Stimulated activated CD8-positive, alpha-beta memory T cell treated with anti-CD3 and anti-CD28 coated beads, Interleukin-2, amount 100 ng/mL, for 1 hour (primary cell): ENCODE measurements at places on chromosomes 12 and 14.

DNA sequence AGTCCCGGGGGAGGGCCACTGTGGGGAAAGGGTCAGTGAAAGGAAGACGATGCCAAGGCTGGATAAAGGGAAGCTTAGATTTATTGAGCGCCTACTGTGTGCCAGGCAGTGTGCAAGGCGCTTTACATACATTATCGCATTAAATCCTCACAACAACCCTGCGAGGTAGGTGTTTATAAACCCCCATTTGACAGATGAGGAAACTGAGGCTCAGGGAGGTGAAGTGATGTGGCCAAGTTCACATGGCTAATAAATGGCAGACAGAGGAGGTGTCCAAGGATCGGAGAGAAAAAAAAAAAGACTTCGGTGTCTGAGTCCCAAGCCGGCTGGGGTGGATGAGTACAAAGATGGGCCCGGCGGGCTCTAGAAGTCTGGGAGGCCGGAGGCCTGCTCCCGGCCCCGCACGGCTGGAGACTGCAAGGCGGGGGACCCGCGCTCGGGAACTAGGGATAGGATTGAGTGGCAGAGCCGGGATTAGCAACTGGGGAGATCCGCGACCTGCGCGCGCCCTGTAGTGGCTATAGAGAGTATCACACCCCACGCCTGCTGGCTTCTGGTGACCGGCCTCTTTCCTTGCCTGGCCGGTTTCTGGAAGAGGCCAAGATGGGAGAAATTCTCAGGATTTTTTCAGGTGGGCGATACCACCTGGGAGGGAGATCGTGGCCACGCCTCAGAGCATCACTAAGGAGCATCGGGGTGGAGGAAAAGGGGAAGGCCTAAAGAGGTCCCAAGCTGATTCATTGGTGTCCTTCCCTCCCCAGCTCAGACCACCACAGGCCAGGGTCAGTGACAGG, 3.9 kb downstream of the DDN start:
- DNase-seq: peak; percentile 29

DNA sequence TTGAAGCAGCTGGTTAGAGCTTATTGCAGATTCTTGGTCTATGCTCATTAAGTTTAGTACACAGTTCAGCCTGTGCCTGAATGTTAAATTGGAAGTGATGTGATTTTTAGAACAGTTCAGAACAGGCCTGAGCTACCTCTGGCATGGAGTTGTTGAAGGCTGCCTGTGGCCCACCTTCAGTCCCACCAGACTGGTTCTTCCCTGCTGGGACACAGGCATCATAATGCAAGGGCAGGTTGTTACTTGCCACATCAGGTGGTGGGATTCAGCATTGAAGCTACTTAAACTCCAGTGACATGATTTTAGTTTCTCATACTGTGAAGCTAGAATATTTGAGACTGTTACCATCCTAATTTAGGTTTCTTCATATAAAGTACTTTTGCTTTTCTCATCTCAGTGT, 49.4 kb downstream of the PROX2 start:
- DNase-seq: no peak

DNA sequence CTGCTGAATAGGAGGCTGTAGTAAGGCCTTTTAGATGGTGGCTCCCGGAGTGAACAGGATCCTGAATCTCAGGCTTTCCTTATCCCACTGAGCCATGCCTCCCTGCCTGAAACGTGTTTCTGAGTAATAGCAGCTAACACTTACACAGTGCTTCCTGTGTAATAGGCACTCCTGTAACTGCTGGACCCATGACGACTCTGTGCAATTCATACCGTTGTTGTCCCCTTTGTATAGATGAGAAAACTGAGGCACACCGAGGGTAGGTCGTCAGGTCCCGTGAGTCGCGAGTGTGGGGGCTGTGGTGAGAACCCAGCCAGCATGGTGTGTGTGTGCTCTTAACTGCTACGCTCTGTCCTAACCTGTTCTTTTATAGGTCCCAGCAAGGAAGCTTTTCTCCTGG, 193.6 kb downstream of the CACNA1C start:
- DNase-seq: no peak

- DNase-seq: no peak
Measured at GRCh38 chr14:101192661-101193000, 289.1 kb upstream of the RTL1 start.

- no peak for DNase-seq
Measured at GRCh38 chr12:10027721-10028120, 2.8 kb upstream of the CLEC9A start.

DNA sequence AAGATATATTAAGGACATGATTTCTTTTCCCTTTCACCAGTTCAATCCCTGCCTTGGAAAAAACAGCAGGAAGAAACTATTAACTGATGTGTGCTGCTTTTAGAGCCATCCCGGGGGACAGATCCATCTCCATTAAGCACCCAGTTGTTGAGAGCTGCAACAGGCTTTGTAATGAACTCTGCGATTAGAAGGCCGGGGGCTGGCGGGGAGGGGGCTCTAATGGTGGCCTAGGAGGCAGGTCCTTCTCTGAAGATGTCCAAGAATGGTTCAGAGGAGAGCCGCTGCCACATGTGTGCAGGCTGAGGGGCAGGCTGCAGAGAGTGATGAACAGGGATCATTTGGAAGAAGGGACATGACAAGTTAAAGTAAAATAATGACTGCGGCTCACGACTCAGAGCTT, 67.8 kb downstream of the GALNT8 start:
- DNase-seq: no peak

DNA sequence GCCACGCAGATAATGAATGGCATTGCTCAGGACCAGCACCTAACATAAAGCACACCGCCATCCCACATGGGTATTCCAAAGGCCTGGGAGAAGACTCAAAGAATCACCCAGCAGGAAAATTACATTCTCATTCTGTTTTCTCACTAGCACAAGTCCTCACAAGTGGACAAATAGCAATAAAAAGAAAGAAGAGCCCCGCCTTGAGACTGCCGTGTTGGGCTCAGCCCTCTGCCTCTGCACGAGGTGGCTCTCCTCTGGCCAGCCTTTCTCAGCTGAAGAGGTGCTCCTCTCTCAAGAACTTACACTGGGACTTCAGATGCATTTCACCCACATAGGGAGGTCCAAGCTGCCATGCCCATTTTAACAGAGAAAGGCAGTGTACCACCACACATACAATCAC, 207.5 kb downstream of the SPTSSA start:
- DNase-seq: no peak

GRCh38 chr14:100333827-100334226, 10.7 kb downstream of the SLC25A47 start:
- DNase-seq: no peak

DNA sequence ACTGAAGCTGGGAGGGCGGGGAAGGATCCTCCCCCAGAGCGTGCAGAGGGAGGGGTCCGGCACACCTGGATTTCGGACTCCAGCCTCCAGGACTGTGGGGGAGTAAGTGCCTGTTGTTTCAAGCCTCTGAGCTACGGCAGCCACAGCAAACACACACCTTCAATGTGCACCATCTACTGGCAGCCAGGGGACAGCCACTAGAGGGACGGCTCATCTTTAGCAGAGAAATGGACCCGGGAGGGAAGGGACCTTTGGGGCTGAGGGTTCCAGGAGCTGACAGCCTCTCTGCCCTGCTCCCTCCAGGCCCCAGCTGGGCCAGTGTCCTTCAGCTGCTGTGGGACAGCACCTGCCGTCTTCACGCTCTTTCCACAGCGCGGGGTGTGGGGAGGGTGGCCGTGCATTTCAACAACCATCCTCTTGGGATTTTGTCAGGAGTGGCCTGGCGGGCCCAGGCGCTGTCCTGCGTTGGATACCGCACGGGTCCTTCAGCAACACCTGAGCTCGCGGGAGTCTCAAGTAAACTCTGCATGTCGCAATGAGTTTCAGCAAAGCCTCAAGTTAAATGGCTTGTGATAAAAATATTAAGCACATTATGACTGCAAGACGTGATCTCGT, 209.2 kb upstream of the C14orf180 start:
- DNase-seq: no peak

GRCh38 chr14:47278233-47278842, 397.1 kb downstream of the MDGA2 start:
- DNase-seq: no peak

GRCh38 chr12:4050340-4050739, 177.1 kb upstream of the PARP11 start:
- no peak for DNase-seq

DNA sequence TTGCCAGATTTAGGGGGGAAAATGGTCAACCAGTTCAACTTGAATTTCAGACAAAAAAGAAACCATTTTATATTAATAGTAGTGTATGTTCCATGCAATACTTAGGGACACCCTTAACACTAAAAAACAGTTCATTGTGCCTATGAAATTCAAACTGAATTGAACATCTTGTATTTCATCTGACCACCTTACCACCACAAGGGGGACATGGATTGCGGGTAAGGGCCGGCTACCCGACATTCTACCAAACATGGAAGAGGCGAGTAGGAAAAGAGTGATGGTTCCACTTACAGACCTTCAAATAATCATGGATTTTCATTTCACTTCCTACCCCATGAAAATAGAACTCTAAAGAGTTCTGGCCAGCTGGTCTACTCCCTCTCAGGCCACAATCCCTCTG, 10.3 kb upstream of the STK38L start:
- no peak for DNase-seq

DNA sequence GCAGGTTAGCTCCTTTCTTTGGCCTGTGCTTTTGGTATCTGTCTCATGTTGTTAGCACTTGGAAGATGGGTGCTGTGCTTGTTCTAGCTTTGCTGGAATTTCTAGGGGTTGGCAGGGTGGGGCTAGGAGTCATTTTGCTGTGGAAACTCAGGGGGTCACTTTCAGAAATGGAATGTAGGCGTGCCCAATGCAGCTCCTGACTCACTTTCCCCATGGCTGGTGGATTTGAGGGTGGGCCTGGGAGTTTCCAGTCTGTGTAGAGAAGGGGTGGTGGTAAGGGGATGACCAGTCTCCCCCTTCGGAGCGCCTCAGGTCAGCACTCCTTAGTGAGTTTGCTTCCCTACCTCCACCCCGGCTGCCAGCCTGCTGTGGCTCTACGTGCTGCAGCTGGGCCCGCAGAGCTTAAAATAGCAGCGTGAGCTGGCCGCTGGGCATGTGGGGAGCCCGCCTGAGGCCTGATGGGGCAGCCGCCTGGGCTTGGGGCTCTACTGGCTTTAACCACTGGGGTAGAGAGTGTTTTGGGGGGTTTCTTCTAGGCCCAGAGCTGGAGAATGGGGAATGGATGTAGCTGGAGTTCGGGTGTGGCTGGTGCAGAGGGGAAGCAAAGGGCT, 108.2 kb downstream of the TSPAN9 start:
- DNase-seq: no peak

GRCh38 chr14:97638864-97639263, 841.7 kb downstream of the VRK1 start:
- no peak for DNase-seq

GRCh38 chr12:81726634-81727033, 32.5 kb downstream of the PPFIA2 start:
- DNase-seq: no peak

DNA sequence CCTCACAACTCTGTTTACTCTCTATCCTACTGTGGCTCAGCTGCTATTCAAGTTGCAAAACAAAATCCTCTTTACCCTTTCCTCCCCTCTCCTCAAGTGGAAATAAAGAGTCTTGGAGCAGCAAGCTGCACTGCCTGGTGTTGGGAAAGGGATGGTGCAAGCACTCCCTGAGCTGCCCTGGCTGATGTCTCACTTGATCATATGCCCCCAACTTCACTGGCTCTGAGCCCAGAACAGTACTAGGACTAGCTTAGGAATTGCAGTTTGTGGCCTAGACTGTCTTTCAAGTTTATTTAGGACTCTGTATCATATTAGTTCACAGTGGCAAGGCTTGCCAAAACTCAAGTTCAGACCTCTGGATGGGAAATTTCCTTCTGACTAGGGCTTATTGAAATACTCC, 1683.8 kb upstream of the SEL1L start:
- DNase-seq: no peak

GRCh38 chr14:54629183-54629582, 62.3 kb downstream of the SAMD4A start:
- DNase-seq: no peak

- no peak for DNase-seq
Measured at GRCh38 chr14:60640859-60641741, 8.2 kb downstream of the SIX1 start.

- no peak for DNase-seq
Measured at GRCh38 chr12:65568517-65568916, 255.8 kb upstream of the HMGA2 start.

DNA sequence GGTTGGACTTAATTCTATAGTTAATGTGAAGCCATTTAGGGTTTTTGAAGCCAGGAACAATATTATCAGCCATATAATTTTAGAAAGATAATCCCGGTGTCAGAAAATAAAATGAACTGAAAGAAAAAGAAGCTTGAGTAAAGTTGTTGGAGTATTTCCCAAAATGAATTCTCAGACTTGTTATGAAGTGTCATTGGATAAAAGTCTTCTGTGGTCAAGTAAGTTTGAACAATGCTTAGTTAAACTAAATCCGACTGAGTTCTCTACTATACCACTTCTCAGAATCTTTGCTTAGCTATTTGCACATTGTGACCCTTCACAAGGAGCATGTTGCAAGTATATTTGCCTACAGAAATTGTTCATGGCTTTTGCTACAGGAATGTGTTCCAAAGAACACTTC, 17.5 kb upstream of the FLRT2 start:
- DNase-seq: no peak

DNA sequence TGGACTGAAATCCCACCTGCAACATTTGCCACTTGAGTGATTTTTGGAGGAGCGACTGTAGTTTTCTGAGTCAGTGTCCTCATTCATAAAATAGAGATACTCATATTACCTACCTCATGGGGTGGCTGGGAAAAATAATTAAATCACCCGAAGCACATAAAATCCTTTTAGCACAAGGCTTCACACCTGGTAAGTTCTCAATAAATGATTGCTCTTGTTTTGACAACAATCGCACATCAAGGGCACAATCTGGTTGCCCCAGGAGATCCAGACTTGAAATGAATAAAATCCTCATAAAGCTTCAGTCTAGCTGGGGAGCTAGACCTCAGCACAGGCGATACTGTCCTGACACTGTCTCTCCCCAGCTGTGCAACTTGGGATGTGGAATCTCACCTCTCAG, 76.0 kb upstream of the CCDC60 start:
- DNase-seq: no peak

DNA sequence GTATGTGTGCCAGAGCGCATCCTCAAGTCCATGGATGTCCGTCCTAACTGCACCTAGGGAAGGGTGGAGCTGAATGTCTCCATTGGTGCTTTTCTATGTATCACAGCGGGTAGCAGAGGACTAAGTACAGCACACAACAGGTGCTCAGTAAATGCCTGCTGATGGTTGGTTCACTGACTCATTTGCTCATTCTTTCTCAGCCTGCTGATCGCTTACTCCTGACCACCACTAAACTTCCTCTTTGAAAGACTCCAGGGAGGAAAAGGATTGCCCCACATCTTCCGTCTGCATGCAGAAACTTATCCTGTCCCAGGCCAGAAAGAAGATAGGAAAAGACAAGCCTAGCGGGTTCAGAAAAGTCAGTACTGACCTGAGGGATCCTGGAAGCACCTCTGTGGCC, 66.3 kb downstream of the B4GALNT3 start:
- DNase-seq: no peak
